HT1080 (cell line): ENCODE measurements at places on chromosomes 5 and 9. TPM values are rescaled to one million over a fixed set of nuclear protein-coding genes. Genes with fewer than 3 reads are reported as not detected.

GRCh38 chr9:116605060-116605459 is 82.0 kb upstream of the TRIM32 start:
- no peak for DNase-seq

- DNase-seq, result no peak
Observed at GRCh38 chr5:129853588-129853987, 50.7 kb upstream of the CHSY3 start.

DNA sequence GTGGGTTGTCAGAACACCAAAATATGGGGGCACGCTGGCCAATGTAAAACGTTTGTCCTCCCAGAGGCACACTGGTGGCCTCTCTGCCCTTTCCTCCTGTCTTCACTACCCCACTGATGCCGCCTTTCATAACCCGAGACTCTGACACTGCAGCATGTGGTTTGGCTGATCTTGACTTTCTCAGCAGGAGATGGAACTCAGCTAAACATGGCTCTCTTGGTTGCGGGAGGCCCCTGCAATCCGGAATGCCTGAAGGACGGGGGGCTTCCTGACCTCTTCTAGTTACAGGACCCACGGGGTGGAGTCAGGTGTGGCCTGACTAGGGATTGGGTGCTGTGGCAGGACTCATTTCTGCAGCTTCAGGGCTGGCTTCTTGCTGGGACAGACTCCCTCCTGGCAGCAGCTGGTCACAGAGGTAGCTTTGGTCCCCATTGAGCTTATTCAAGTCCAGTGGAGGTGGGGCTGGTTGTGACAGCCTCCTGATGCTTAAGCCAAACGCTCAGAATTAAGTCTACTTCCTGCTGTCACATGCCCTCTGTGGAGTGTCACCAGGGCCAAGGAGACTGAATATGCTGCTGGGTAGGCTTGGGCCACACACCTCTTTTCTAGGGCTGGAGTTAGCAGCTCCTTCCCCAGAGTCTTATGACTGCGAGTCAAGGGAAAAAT is 44.2 kb downstream of the NXNL2 start:
- no peak for DNase-seq

DNA sequence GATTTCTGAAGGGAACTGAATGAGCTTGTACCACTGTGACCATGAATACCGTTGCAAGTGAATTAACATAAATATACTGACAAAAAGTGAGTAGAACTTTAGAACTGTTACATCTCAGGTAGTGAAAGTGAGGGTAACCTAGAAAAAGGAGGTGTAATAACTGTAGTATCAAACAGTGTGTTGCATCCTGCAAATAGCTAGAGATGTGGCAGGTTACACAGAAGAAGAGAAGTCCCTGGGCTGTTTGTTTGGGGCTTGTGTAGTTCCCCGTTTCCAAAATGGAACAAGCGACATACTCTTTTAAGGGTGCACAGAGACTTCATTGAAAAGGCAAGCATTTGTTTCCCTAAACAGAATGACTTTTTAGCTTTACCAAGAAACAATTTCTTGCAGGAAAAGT is 214.8 kb downstream of the NR3C1 start:
- no peak for DNase-seq

- no peak for DNase-seq
Observed at GRCh38 chr9:27943501-27943900, 370.2 kb upstream of the C9orf72 start.

GRCh38 chr5:159826351-159827214 is 89.7 kb upstream of the ADRA1B start:
- peak; percentile 95 for DNase-seq

- no peak for DNase-seq
Observed at GRCh38 chr9:84659313-84659712, 10.2 kb upstream of the NTRK2 start.

- DNase-seq, result no peak
Observed at GRCh38 chr5:79898611-79899010, 92.5 kb downstream of the MTX3 start.

DNA sequence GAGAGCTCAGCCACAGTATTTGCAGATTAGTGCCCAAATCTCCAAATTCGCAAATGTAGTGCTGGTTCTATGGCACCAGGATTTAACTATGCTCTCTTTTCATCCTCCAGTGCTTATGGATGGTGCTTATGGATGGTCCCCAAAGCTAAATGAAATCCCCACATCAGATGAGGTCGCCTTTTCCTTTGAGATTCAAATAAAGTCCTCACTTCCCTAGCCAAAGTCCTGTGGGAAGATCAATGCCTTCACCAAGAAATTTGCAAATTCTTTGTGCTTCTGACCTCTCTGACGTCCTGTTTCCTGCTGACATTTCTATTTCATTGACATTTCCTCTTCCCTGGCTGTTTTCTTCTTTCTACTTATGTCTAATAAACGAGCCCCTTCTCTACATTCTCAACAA is 1077.0 kb upstream of the C9orf72 start:
- no peak for DNase-seq

GRCh38 chr5:58751222-58751837 is 168.5 kb downstream of the RAB3C start:
- peak; percentile 82 for DNase-seq

DNA sequence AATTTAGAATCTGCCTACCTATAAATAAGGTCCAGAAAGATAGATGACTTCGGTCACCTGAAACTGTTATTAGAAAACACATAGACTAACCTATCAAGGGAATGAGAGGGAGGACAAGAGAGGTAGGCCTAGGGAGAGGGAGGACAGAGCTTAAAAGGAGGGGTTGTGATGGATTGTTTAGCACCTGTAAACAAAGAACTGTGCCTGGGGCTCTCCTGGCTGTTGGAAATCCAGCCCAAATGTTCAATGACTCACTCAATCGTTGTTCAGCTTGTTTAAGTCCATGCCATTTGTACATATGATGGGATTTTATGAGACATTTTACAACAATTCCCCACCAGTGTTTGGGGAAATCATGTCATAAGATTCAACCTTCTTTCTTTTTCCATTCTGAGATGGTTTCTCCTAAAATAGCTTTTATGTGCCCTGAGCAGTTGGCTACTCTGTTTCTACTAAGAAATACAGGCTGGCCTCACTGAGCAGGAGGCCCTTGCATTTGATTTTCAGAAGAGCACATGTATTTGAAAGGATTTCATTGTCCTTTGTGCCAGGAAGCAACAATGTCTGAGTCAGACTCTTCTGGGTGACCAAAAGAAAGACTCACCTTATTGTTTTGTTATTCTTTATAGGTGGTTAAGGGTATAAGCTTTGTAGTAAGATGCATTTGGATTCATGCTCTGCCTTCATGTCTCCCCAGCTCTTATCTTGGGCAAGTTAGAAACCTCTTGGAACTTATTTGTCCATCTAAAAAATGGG is 48.2 kb upstream of the GPR151 start:
- peak; percentile 73 for DNase-seq

- no peak for DNase-seq
Observed at GRCh38 chr9:93572636-93573515, 3.5 kb upstream of the PHF2 start.

Gene CORO2A
- total RNA-seq, result 9.2 and 12.5 TPM in 2 replicates

Gene CCDC107
- total RNA-seq, result 9.2 and 9.3 TPM in 2 replicates

Gene CDO1
- total RNA-seq, result 1.4 and 3.3 TPM in 2 replicates

Gene CARTPT
- total RNA-seq, result not detected in 2 replicates

Gene TMEFF1
- 0.61 and 1.2 TPM in 2 replicates for total RNA-seq

Gene TAF1L
- total RNA-seq, result not detected in 2 replicates

Gene GLRA1
- not detected in 2 replicates for total RNA-seq

Gene TNPO1
- 167 and 205 TPM in 2 replicates for total RNA-seq

Gene ISCA1
- 36.7 and 38.9 TPM in 2 replicates for total RNA-seq
